Central memory CD8-positive, alpha-beta T cell (primary cell): ENCODE measurements at places on chromosomes 5 and 9.

DNA sequence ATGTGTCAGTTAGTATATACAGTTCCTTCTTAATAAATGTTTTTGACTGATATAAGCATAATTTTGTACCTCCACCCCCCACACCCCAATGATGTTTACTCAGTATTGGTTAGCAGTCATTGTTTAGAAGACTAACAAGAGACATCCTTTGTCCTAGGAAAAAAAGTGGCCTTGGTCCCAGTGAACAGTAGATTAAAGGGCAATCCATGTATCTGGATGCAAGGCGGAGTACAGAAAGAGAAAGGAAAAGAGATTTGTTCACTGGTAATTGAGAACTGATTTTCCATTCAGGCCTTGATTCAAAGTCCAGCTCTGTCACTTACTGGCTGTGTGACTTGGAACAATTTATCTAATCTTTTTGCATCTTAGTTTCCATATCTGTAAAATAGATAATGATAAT, 4.6 kb downstream of the RALGPS1 start:
- no peak overlapping the region for H3K4me3 ChIP-seq
- peaks cover 8% of the 10 kb centered on the region for H3K4me1 ChIP-seq
- H3K27me3 ChIP-seq = no peaks in the 10 kb centered on the region
- H3K36me3 ChIP-seq = peaks cover 3% of the 10 kb centered on the region
- no peak for DNase-seq

GRCh38 chr5:95619096-95619495, 791 bp upstream of the GPR150 start:
- H3K27me3 ChIP-seq = no peaks in the 10 kb centered on the region
- no peak for DNase-seq
- peaks cover 23% of the 10 kb centered on the region for H3K4me1 ChIP-seq
- peak overlapping the region; percentile 82 for H3K4me3 ChIP-seq

DNA sequence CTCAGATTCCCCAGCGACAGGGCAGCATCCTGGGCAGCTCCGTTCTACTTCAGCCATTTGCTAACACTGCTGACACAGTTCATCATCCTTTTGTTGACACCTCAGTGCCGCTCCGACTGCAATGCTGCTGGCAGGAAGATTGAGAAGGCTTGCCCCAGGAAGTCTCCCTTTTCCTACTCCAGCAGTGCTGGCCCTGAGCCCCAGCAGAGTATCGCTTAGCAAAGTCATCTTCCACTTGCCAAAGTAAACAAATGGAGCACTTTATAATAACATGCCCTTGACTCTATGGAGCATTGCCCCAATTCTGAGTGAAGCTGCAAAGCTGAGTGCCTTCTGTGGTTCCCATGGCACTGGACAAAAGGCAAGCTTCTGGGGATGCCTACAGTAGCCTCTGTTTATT, 32.2 kb downstream of the PRLR start:
- H3K27me3 ChIP-seq = peaks cover 38% of the 10 kb centered on the region
- no peak overlapping the region for H3K27ac ChIP-seq
- no peak overlapping the region for H3K4me3 ChIP-seq
- DNase-seq = no peak

GRCh38 chr5:136957428-136957827, 541.7 kb downstream of the SPOCK1 start:
- H3K4me1 ChIP-seq = no peaks in the 10 kb centered on the region
- H3K4me3 ChIP-seq = no peak overlapping the region
- H3K27ac ChIP-seq = no peak overlapping the region
- no peak for DNase-seq

DNA sequence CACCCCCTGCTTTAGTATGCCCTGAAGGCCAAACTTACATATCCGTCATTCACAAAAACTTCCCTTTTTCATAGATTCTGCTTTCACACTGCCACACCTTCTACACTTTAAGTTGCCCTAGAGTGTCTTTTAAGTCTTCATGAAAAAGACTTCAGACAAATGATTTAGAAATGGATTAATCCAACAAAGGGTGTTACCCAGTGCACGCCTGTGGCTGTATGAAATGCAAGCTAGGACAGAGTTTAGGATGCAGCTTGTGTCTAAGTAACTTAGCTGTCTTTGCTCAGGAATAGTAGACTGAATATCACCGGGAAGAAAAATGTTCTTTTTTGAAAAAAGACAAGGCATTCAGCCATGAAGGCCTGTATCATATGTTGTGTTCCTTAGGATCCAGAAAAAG, 210.0 kb downstream of the MPDZ start:
- no peaks in the 10 kb centered on the region for H3K36me3 ChIP-seq
- H3K4me3 ChIP-seq = no peak overlapping the region
- no peak overlapping the region for H3K27ac ChIP-seq
- H3K27me3 ChIP-seq = no peaks in the 10 kb centered on the region

DNA sequence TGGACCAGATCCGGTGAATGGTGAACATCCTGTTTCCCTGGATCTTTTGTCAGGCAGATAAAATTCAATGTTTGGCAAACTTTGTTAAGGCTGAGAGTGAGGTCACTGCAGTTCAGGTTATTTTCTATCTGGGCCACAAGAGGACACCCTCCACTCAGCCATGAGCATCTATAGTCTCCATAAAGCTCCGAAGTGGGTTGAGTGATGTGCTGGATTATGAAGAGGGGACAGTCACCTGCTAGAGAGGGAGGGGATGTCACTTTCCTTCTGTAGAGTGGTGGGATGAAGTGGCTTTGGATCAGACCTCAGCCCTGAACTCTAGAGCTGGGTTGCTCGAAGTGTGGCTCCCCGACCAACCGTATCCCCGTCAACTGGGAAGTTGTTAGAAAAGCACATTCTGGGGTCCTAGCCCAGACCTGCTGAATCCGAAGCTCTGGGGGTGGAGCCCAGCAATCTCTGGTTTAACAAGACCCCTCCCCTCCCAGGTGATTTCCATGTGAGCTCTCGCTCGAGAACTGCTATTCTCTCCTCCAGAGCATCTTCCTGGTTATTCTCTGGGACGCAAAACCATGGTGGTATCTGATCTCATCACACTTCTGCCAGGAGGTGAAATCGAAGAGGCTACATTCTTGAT, 31.8 kb upstream of the FGF1 start:
- H3K4me3 ChIP-seq = no peak overlapping the region
- H3K36me3 ChIP-seq = no peaks in the 10 kb centered on the region
- no peak for DNase-seq
- H3K27ac ChIP-seq = no peak overlapping the region

DNA sequence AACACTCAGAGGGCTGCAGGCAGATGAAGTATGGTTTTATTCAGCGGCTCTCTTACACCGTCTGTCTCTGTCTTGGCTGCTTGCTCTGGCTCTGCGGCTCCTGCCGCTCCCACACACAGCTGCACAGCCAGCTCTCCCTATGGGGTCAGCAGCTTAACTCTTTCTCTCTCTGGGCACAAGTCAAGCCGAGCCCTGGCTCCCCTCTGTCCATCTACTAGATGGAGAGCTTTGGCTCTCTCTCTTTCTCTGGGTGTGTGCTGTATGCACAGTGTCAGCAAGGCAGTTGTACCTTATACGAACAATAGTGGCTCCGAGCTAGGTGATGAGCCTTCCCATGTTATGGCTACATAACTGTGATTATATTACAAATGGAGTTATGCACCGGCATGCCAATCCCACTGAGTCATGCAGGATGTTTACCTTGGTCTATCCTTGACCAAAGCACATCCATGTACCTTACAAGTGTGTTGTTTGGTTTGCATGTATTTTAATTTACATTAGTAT, 19.3 kb upstream of the PPP2CA start:
- no peaks in the 10 kb centered on the region for H3K27me3 ChIP-seq
- H3K4me3 ChIP-seq = no peak overlapping the region
- no peak overlapping the region for H3K27ac ChIP-seq
- no peaks in the 10 kb centered on the region for H3K36me3 ChIP-seq
- no peak for DNase-seq

DNA sequence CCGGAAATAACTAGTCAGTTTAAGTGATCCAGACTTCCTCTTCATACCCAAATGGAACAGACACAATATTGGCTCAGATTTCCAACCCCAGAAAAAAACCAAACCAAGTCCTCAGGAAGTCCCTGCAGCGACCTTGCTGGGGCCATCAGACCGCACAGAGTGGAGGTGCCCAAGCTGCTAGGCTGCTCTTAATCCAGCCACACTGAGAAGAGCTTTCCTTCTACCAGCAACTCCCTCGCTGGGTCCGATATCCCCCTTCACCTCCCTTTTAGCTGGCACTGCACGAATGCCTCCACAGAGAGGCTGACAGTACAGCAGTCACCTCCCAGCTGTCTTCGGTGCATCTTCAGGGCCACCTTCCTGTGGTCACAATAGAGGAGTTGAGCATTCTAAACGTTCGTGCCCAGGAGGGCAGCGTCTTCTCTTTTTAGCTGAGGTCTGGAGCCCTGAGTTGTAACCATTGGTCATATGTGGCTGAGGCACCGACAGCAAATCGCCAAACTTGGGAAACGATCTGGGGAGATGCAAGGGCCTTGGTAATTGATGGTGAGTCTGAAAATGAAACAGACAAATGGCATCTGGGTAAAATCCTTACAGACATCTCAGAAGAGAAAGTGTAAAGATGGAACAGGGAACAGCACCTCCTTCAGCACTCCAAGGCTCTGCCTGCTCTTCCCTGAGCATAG, 5.7 kb downstream of the NAIF1 start:
- DNase-seq = no peak
- H3K27me3 ChIP-seq = no peaks in the 10 kb centered on the region
- H3K27ac ChIP-seq = peak overlapping the region; percentile 65
- H3K36me3 ChIP-seq = peaks cover 16% of the 10 kb centered on the region
- H3K4me1 ChIP-seq = peaks cover 29% of the 10 kb centered on the region
- H3K4me3 ChIP-seq = peak overlapping the region; percentile 49

DNA sequence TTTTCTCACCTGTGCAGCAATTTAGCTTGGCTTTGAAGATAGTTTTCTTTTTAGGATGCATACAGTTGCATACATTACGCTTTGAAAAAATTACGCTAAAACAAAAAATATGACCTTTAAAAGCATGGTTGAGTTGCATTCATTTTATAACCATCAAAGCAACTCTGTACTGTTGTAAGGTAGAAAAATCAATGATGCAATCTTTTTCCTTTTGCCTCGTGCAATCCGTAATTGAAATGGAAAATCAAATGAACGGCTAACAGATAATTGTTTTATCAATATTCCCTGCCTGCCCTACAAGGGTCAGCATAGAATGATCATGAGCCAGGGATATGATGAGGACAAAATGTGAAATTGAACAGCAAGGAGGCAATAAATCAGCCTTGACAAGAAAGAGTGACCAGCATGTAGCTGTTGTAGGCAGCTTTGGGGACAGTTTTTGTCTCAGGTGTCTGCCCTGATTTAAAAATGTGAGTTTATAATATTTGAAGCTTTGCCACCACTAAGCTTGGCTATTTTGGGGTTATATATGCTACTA, 98.2 kb downstream of the PBX3 start:
- peaks cover 10% of the 10 kb centered on the region for H3K4me1 ChIP-seq
- H3K4me3 ChIP-seq = no peak overlapping the region
- no peaks in the 10 kb centered on the region for H3K27me3 ChIP-seq
- no peak for DNase-seq
- no peak overlapping the region for H3K27ac ChIP-seq

GRCh38 chr5:142065273-142065672, 43.3 kb upstream of the NDFIP1 start:
- H3K36me3 ChIP-seq = peaks cover 2% of the 10 kb centered on the region
- DNase-seq = no peak
- H3K4me1 ChIP-seq = peaks cover 8% of the 10 kb centered on the region
- no peaks in the 10 kb centered on the region for H3K27me3 ChIP-seq
- no peak overlapping the region for H3K4me3 ChIP-seq

DNA sequence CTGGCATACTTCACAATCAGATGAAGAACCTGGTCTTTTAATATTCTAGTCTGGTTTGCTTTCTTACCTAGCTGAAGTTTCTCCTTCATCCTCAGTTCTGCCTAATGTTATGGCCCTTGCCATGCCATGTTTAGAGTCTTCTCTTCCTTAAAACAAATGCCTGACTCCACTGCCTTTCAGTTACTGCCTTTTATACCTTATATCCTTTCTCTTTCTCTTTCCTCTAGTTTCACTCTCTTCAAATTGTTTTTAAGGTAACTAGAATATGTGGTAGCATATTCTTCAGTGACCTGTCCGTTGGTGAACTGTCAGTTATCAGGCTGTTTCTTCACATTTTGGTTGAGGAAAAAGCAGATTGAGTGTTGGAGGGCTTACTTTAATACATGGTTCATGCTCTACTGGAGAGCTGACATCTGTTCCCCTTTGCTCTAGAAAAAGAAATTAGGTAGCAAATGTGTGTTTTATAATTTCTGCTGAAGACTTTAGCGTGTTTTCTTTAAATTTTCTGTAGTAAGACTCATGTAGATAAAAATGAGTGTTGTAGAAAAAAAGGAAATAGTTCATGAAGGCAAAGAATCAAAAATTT, 103.8 kb downstream of the DMXL1 start:
- DNase-seq = no peak
- H3K27ac ChIP-seq = no peak overlapping the region
- peaks cover 6% of the 10 kb centered on the region for H3K4me1 ChIP-seq
- peaks cover 19% of the 10 kb centered on the region for H3K36me3 ChIP-seq
